ENCODE measurements at places on chromosomes 3 and 15.

- no peak for DNase-seq
Observed at GRCh38 chr3:151379083-151379734, 5.3 kb downstream of the P2RY12 start.

- DNase-seq, result no peak
Observed at GRCh38 chr15:55250941-55251340, 38.7 kb downstream of the RAB27A start.

DNA sequence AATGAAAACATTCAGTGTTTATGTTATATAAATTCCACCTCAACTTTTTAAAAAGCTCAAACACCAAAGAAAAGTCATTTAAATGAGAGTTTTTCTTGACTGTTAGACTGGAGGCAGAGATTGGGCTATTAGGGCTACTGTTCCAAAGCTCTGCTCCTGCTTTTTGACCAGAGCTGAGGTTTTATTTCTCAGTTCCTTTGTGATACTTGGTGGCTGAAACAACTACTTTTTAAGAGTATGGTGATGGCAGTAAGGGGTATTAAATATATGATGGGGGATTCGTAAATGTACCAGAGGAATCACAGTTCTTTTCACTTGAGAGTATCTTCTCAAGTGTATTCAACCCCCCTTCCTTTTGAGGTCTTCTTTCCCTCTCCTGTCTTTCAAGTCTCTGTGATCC, 186.1 kb upstream of the CGNL1 start:
- no peak for DNase-seq

DNA sequence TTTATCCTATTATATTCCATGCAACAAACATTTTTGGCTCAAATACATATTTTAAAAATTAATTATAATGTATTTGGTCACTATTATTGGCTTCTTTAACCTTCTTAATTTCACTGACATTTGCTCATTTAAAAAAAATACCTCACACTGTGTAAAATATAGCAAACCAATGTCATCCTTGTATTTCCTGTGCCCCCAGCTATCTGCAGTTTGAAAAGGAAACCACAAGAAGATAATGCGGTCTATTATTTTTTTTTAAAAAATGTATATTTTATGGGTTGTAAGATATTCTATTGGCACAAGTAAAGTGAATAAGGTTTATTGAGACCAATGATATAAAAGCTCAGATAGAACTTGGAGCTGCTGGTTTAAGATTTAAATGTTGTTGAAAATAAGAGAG, 904.2 kb downstream of the SI start:
- no peak for DNase-seq

GRCh38 chr15:28975766-28976179, 90.0 kb downstream of the APBA2 start:
- DNase-seq, result no peak

DNA sequence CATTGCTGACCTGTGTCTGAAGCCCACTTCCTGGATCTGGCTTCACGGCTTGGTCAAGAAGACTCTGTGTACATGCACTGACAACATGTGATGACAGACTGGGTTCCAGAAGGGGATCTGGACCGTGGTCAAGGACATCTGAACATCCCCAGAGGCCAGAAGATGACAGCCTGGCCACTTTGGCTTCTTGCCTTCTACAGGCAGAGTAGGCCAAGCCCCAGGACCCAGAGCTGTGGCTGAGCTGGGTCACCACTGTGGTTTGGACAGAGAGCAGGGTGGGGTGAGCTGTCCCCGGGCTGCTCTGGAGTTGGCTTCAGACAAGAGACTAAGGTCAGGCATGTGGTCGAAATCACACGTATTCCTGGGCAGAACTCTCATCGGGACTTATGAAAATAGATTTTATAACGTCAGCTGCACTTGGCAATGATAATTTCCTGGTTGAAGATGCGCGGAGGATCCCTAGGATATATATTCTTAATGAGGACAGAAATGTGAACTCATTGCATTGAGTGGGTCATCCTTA, 114.1 kb upstream of the FRMD4B start:
- DNase-seq, result peak; percentile 25

- no peak for DNase-seq
Observed at GRCh38 chr3:173708191-173708590, 310.6 kb downstream of the NLGN1 start.

DNA sequence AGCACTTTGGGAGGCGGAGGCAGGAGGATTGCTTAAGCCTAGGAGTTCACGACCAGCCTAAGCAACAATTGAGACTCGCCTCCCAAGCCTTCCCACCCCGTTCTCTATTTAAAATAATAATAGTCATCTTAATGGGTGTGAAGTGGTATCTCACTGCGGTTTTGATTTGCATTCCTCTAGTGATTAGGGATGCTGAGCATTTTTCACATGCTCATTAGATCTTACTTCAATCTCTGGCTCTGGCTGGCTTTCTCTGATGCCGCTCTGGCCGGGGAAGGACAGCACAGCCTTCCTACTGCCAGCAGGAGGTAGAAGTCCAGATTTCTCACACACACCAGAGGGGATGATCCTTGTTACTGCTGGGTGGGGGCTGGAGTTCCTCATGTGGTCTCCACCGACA, 7.4 kb upstream of the EIF4A2 start:
- no peak for DNase-seq

DNA sequence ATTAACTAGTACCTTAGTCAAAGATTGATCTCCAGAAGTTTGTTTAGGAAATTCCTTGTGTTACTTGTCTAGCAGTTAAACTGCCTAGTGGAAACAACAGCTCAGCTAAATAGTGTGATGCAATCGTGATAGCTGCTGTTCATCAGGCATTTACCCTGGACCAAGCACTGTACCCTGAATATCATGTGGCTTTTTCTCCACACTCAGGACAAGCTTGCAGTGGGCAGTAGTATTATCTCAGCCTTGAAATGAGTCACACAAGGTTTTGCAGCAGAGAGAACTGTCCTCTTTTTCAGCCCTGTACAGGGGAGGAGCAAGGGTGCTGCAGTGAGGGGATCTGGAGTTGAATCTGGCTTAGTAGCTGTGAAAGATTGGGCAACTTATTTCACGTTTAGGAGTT, 208.4 kb downstream of the TP63 start:
- DNase-seq, result no peak

DNA sequence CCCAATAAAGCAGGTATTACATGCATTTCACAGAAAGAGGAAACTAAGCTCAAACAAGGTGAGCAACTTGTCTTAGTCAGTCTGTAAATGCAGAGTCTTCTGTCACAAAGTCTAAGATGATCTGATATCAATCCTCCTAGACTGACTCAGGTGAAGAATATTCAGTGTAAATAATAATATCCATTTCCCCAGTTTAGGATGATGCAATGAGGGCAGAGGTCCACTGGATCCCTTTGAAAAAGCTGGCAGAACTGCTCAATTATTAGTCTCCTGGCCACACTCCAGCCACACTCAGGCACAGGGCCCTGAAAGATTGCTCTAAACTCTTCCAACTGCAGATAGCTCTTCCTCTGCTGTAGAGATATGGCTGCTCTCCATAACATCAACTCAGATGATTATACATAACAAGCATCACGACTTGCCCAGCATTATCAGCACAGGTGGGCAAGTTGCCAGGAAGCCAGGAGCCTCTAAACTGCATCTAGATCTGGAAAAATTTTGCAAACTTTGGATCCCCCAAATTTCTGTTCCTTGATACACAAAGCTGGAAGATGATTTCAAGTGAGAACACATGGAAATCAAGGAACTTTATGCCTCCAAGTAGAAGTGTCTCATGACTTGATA, 129.8 kb upstream of the CPNE4 start:
- no peak for DNase-seq

GRCh38 chr15:25391971-25392721, 46.7 kb downstream of the UBE3A start:
- DNase-seq, result no peak

- no peak for DNase-seq
Observed at GRCh38 chr3:126684218-126684751, 19.8 kb upstream of the CHCHD6 start.

DNA sequence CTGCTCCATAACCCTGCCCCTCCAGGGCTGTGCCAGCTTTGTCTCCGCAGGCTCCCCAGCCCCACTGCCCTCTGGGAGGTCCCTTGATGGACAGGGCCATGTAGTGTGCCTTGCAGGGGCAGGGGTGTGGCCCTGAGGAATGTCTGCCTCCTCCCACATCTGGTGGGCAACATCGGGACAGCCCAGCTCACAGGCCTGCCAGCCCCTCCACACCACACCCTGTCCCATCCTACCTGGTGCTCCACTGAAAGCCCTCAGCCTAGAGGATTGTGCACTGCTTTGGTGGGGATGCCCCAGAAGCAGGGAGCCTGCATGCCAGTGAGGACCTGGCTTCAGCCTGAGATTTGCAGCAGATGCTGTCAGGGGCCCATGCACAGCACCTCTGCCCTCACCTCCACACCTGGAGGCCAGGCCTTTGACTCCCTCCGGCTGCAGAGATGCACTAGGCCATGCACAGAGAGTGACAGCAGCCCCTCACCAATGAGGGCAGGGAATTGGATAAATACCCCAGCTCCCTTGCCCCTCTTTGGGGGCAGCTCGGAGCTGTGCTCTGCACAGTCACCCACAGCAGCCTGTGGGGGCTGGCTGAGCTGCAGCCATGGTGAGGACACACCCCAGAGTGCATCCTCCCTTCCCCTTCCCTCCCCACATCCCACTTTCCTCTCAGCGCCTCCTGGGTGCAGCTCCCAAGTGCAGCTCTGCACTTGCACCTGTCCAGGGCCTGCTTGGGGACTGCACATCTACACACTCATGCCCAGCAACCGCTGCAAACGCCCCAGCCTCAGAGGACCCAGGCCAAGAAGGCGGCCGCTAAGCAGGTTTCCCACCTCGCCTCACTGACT, 2.7 kb downstream of the C3orf22 start:
- no peak for DNase-seq

GRCh38 chr3:115598216-115598615, 25.1 kb upstream of the GAP43 start:
- DNase-seq, result no peak

- no peak for DNase-seq
Observed at GRCh38 chr3:182690172-182690571, 103.1 kb upstream of the ATP11B start.

DNA sequence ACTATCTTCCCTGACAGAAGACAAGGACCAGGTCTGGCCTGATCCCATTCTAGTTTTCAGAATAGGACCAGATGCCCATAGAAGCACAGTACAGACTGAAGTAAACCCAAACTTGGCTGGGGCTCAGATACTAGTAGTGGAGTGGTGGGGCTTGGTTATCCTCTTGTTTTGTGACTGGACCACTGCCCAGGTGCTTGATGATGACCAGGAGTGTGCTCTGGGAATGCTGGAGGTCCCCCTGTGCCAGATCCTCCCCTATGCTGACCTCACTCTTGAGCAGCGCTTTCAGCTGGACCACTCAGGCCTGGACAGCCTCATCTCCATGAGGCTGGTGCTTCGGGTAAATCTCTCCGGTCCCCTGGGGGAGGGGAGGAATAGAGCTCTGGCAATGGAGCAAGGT, 36.3 kb downstream of the ESYT3 start:
- no peak for DNase-seq

DNA sequence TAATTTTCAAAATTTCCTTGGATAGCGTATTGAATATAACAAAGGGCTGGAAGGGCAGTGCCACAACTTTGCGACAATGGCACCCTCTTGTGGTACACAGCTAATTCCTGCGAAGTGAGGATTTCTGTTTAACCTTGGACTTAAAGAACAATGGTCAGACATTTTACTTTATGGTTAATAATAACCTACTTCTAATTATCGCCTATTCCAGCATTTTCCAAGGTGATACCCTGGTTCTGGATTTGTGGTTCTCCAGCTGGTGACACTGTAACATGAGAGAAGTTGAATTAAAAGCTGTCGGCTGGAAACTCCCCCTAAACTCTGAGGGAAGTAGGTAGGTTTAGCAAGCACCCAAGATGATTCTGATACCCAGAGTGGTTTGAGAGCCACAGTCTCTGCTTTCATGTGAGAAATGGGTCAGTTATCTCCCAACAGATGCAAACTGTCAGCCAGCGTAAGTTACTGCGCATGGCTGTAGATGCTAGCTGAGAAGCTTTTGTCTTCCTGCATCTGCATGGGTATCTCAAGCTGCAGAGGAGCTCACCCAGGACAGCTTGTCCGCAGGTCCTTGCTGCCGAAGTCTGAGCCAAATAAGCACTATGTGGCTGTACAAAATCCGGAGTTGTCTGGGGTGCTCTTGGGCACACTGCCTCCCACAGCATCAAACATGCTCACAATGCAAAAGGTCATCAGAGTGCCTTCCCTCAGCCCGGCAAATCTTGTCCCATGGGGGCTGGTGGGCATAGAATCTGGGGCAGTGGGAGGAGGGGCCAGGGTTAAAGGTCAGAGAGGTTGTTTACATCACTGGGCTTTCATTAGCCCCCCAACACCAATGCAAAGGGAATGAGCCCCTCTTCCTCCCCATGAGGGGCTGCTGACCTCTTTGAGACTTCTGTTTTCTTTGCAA, 6.6 kb upstream of the CHSY1 start:
- peak; percentile 70 for DNase-seq

GRCh38 chr3:190862209-190863118, at the start of gene GMNC:
Gene GMNC (minus strand): TSS chr3:190862694. CDS start chr3:190862615, 79 bp downstream.
- DNase-seq, result peak; percentile 97

- DNase-seq, result no peak
Observed at GRCh38 chr15:40911141-40911540, 16.9 kb downstream of the VPS18 start.

DNA sequence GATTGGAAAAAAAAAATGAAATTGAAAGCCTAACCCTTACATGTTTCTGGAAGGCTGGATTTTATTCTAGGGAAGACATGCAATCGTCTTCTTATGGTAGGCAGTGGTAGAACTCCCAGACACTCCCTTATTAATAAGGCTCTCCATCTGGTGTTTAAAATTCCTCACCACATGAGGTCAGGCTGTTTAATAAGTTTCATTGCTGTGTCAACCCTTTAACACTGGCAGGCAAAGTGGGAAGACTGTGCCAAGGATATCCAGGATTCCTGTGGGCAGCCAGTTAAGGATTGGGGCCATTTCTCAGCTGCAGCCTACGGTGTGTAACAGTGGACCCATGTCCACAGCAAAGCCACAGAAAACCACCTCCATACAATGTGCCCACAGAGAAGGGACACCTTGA, 225.5 kb upstream of the CHRM5 start:
- DNase-seq, result no peak

- no peak for DNase-seq
Observed at GRCh38 chr3:17087509-17087908, 202.8 kb downstream of the PLCL2 start.

DNA sequence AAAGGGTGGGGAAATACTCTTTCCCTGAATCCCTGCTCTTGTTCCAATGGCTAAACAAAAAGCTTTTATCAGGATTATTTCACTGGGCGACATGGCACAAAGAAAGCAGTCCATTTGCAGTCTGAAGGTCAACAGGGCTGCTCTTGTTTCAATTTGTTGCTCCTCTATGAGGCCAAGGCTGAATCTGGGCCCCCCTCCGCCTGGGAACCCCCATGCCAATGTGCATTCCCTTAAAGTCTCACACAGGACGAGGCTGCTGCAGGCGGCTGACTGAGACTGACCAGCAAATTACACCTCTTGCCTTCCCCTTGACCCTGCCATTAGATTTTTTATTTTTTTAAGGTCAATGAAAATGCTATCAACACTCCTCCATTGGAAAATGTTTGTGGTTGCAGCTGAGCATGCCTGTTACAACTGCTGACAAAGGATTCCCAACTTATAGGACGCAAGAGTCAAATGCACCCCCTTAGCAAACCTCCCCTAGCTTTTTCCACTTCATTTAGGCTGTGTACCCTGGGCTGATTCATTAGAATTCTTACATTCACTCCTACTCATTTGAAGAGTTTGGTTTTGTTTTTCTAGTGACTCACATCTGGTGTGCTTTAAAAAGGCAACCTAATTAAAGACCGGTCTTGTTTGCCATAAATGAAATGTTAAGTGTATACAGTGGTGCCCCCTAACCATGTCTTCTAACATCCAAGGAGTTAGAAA, 60.8 kb upstream of the ARHGEF3 start:
- DNase-seq, result peak; percentile 70
